ENCODE measurements at places on chromosomes 3 and 15. TPM values are rescaled to one million over a fixed set of nuclear protein-coding genes. Genes with fewer than 3 reads are reported as not detected.

Gene SERPINI2
- 2.3 TPM for total RNA-seq

Gene TIGIT
- total RNA-seq = 1.7 TPM

GRCh38 chr15:25392806-25393205 lies 46.0 kb downstream of the UBE3A start:
- no peak for DNase-seq

- peak; percentile 18 for DNase-seq
Observed at GRCh38 chr3:52779011-52779836, 1.8 kb downstream of the ITIH1 start.

DNA sequence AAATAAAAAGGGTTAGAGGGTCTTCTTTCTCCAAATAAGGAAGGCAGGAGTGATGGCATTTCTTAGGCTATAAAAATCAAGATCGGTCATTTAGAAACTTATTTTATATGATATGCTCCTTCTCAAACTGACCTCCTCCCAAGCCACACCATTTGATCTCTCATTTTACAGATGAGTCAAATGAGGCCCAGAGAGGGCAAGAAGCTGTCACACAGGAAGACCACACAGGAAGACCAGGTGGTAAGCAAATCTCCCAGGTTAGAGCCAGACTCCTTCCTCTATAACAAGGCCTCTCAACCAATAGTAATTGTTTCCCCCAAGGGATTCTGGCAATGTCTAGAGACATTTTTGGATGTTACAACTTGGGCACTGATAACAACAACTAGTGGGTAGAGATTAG lies 13.8 kb downstream of the TLE3 start:
- no peak for DNase-seq

DNA sequence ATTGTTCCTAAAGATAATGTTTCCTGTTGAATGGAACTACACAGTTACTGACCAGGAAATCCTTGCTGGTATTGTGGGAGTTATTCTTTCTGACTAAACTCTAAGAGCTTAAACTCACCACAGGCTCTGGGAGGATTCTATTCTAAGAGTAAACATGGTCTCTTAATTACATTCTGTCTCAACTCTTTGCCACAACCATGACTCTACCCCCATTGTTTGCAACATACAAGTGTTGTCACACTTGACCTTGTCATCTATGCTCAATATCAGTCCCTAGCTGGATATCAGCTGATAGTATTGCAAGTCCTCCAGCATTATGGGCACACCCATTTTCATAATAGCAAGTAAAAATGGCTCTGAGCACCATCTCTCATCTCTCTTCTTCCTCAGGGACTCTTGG lies 29.6 kb upstream of the SECISBP2L start:
- DNase-seq = no peak

- no peak for DNase-seq
Observed at GRCh38 chr3:106275592-106275991, 406.8 kb upstream of the CBLB start.

Measured in lower lobe of right lung (tissue), 2 donors.